COR-L47 (cell line): ENCODE measurements at places on chromosomes 7 and 10.
A peak's percentile ranks its signal among the peaks of the same experiment; 100 is the strongest.

GRCh38 chr10:62380016-62380415, 5.8 kb downstream of the ZNF365 start:
- DNase-seq, result no peak

DNA sequence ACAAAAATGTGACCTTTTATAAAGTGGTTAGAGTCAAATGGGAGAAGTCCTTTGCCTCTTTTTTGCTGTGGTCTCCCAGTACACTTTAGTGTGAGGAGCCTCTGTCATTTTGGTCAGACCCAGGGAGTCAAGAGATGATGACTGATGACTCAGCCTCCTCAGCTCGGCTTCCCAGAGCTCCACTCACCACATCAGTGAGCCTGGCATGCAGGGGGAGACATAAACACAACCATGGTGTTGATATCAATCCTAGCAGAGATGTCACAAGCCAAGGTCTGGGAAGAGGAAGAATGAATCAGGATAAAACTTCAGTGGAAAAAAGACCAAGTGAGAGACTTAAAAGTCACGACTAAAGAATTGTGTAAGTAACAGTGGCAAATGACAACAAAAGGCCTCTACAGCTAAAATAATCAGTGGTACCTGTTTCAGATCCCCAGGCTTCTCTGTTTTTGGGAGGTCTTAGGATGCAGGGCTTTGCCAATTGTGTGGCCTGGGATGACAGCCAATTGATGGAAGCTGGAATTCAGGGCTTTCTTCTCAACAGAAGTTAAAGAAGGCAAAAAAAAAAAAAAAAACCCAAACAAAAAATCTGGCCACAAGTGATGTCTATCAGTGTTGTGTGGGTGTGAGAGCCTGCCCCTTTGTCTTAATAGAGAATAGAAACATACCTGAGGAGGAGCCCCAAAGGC, 50.2 kb downstream of the TFAM start:
- no peak for DNase-seq

DNA sequence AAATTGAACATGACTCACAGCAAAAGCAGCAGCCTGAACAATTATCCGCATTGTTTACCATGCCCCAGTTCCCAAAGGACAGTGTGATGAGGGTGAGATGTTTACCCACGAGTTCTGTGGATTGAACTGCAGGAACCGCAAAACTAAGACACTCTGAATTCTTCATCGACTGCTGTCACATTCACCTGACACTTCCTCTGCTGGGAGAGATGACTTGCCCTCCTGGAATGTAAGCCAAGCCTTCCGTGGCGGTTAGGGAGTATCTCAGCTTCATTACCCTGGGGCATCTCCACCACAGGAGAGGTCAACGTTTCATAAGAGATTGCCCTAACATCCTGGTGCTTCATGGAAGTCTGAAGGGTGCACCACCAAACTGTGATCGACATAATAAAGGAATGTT, 374.6 kb upstream of the ADARB2 start:
- DNase-seq, result no peak

GRCh38 chr7:29609162-29610037, 45.8 kb downstream of the PRR15 start:
- DNase-seq, result peak; percentile 85

DNA sequence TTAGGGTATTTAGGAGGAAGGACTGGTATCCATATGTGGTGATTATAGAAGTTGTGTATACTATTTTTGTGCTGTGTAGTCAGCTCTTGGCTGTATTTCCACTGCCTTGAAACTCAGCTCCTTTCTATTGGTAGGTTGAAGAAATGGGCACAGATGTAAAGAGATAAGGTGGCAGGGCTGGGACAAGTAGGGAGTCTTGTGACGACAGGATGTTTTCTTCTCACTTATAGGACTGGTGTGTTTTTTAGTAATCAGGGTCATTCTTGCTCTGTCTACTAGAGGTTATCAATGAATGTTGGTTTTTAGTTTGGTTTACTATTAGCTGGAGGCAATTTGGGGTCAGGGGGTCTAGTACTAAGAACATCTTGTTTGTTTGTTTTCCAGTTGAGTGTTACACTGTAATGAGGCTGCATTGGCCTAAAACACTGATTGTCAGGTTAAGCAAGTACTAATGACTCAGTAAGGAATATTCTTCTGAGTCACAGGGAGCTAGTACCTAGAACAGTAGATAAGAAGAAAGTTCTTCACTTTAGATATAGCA, 11.8 kb downstream of the UBN2 start:
- no peak for DNase-seq

- DNase-seq, result no peak
These were observed 72.8 kb upstream of the NMT2 start for GRCh38 chr10:15241306-15241705.

GRCh38 chr10:718143-718700, 28.8 kb upstream of the DIP2C start:
- DNase-seq, result no peak

DNA sequence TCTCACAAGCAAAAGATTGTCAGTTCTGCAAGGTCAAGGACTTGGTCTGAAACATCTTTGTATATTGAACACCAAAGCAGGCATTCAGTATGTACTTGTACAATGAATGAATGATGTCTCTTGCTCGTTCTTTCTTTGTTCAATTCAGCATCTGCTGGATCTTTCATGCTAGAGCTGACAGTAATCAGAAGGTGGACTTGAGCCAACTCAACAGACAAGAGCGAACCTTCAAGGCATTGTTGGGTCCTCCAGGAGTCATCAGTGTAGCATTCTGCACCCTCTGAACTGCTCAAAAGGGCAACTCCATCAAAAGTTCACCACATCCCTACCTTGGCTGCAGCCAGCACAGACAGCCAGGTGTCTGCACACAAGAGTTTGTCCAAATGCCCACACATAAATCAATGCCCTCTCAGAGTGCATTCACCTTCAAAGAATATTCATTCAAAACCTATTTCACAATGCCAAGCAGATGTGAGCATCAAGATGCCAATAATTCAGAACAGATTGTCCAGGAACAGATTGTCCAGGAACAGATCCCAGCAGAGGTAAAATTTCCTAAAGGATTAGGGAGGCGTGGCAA, 386.7 kb downstream of the CALN1 start:
- no peak for DNase-seq
